ENCODE measurements at places on chromosomes 4 and X.

- no peak for DNase-seq
These were observed 1029.5 kb downstream of the C4orf33 start for GRCh38 chr4:130125467-130125866.

DNA sequence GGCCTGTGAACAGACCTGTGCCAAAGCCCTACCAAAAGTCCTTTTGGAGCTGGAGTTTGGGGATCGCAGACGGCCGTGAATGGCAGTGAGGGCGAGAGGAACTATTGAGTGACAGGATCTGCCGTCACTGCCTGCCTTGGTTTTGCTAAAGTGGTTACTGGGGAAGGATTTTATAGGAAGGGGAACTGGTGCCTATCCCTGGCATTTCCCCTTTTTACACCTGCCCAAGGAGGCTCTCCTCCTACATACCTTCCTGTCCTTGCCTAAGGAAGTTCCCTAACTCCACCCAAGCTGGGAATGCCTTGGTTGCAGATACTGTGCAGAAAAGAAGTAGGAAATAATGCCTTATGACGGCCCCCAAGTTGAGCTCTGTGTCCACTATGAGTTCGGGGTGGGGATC, 14.5 kb downstream of the LONRF3 start:
- DNase-seq = no peak

GRCh38 chr4:66855956-66856355, 689.3 kb downstream of the CENPC start:
- DNase-seq = no peak

GRCh38 chr4:38860788-38861424, 4.3 kb upstream of the TLR6 start:
- DNase-seq = peak; percentile 60

GRCh38 chr4:39044956-39045826, 13.0 kb upstream of the TMEM156 start:
- DNase-seq = peak; percentile 40

DNA sequence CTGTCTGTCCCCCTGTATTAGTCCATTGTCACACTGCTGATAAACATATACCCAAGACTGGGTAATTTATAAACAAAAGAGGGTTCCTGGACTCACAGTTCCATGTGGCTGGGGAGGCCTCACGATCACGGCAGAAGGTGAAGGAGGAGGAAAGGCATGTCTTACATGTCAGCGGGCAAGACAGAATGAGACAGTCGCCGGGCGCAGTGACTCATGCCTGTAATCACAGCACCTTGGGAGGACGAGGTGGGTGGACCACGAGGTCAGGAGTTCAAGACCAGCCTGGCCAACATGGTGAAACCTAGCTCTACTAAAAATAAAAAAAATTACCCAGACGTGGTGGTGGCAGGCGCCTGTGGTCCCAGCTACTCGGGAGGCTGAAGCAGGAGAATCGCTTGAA, 24.7 kb downstream of the IL3RA start:
- DNase-seq = no peak

GRCh38 chr4:142044271-142044670, 407.9 kb downstream of the IL15 start:
- DNase-seq = no peak

GRCh38 chr4:81635739-81636138, 164.0 kb upstream of the RASGEF1B start:
- DNase-seq = no peak
